ENCODE measurements at places on chromosomes 5 and 9.
A peak's percentile ranks its signal among the peaks of the same experiment; 100 is the strongest.

- no peak for DNase-seq
Measured at GRCh38 chr9:16031971-16032370, 479.1 kb downstream of the CCDC171 start.

DNA sequence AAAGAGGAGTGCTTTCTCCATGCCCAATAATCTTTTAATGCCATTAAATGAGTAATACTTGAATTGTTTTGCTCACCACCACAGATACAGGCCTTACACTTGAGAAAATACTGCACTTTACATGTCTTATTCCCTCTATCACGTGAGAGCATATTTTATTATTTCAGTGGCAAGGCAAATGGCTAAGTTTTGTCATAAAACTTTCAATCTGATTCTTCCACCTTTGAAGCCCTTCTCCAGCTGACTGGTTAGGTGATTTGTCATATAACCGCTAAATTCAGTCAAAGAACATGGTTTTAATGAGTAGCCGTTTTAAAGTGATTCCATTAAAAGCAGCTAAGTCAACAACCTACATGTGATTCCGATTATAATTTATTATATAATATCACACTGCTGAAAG, 43.8 kb downstream of the FAT2 start:
- no peak for DNase-seq

- peak; percentile 86 for DNase-seq
Measured at GRCh38 chr9:27489087-27489876, 34.8 kb upstream of the IFNK start.

- DNase-seq, result peak; percentile 96
Measured at GRCh38 chr9:2465921-2466460, 155.6 kb upstream of the VLDLR start.

GRCh38 chr5:43020399-43020746, 19.7 kb downstream of the ANXA2R start:
- DNase-seq, result no peak

DNA sequence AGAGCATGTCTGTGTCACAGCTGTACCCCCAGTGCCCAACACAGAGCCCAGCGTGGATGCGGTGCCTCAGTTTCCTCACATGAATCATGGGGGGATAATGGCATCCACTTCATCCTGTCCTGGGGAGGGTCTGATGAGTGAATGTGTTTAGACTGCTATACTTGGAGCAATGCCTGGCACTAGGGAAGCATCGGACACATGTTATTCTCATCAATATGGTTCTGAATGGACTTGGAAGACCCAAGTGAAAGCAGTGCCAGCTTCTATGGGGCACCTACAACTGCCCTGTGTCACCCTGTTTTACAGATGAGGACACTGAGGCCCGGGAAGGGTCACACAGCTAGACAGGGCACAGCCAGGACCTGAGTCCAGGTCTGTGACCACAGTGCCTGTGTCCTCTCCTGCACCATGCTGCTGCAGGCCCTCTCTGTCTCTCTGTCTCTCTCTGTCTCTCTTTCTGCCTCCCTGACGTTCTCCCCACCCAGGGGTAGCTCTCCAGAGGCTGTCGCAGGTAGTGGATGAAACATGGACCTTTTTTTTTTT, 42.3 kb upstream of the NEK6 start:
- DNase-seq, result no peak

All from MM.1S (cell line).